GM12865 (cell line): ENCODE measurements at places on chromosomes 5 and 9.

DNA sequence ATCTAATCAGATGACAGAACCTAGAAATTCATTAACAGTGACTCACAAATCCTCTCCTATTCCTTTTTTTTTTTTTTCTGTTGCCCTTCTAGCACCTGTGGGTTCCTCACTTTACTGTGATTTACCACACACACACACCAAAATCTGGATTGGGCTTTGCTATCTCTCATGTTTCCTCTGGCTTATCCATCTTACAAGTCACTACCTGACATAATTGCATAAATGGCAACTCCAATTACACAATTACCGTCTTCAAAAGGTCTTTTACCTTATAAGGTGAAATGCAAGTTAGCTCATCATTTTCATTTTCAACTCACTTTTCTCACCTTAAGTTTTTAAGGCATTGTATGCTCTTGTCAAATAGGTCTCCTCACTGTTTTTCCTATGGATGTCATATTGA lies 426.3 kb upstream of the MEF2C start:
- peak; percentile 63 for DNase-seq

DNA sequence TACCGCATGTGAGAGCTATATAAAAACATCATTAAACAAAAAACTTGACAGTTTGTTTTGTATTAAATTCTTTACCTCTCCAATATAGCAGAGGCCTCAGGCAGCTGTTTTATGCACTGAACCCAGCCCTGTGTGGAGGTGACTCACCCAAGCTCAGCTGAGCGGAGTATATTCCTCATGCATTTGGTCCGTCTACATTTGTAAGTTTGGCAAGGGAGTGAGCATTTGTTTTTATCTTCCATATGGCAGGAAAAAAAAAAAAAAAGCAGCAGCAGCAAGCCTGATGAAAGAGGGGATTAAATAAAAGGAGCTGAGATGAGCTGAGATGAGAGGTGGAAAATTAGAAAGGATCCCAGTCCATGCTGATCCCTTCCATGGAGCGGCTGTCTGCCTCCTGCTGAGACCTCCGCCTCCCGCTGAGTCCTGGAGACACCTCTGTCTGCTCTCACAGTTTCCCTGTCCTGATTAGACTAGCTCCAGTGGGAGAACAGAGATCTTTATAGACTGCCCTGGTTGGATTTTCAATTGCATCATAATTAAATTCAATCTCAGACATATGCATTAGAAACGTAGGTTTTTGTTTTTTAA lies 112.0 kb upstream of the CTNND2 start:
- no peak for DNase-seq

- no peak for DNase-seq
Measured at GRCh38 chr5:93340881-93341280, 240.1 kb downstream of the NR2F1-AS1 start.

DNA sequence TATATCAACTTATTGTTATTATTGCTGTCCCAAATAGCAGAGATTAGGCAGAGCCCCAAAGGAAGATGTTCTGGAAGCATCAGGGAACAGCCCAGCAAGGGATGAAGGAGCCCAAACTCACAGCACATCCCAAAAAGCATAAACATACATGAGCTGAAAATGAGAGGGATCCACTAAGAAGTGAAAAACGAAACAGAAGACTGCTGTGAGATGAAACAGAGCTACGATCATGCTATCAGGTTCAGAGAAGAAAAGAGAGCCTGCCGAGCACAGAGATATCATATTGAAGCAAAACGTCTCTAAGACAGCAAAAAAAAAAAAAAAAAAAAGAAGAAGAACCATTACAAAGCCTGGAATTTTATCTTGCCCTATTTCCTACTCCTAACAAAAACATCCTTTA lies 127.3 kb downstream of the ZNF608 start:
- DNase-seq = no peak

DNA sequence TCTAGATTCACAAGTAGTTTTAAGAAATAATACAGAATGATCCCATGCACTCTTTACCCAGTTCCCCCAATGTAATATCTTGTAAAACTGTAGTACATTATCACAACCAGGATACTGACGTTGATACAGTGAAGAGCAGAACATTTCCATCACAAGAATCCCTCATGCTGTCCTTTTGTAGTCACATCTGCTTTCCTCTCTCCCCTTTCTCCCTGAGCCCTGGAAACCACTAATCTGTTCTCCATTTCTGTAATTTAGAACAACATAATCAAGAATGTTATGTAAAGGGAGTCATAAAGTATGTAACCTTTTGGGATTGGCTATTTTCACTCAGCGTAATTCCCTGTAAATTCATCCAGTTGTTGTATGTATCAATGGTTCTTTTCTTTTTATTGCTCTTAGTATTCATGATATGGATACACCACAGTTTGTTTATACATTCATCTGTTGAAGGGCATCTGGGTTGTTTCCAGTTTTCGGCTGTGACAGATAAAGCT lies 61.1 kb downstream of the ERCC6L2 start:
- no peak for DNase-seq
